NCI-H1436 treated with DMSO at 0.1 percent for 48 hours (cell line): ENCODE measurements at places on chromosomes 7 and 10.

GRCh38 chr10:102230861-102231356 is 4.8 kb downstream of the ELOVL3 start:
- DNase-seq: no peak

- no peak for DNase-seq
Measured at GRCh38 chr10:123140164-123140982, 4.6 kb downstream of the HMX3 start.

GRCh38 chr7:90033850-90034249 is 120.4 kb upstream of the STEAP1 start:
- DNase-seq: no peak

GRCh38 chr10:118569241-118569881 is 26.1 kb downstream of the PRLHR start:
- DNase-seq: no peak

DNA sequence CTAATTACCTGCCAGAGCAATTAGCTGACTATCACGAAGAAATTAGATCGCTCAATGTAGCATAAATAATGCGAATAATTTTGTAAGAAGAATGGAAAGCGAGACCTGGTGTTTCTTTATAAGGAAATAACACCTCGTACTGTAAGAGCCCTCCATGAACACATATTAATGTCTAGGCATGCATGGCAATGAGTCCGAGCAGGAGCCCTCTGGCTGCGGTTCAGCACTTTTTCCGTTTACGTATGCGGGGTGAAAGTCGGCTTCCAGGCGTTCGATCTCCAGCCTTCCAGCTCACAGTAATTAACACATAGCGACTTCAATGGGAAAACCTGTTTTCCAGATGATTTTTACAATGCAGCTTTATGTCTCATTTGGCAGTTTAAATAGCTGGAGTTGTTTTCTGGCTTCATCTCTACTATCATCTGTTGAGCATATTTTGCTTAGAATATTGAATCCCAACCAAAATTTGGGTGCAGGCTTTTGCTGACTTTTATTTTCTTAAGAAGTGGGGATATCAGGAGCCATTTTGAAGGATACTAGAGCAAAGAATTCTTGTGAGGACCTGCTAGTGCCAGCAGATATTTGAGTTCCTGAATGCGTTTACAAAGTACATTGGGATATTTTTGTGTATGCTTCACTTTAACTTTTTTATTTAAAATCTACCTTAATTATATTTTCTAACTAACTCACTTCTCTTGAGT is 7.2 kb upstream of the SP8 start:
- DNase-seq: peak; percentile 18

GRCh38 chr7:127901895-127902703 is 129.1 kb downstream of the LRRC4 start:
- DNase-seq: no peak

GRCh38 chr7:151232091-151232916 is at the start of gene CHPF2:
TSS of gene CHPF2 (plus strand) at chr7:151232483. CDS start at chr7:151234012, 1,529 bp downstream.
- no peak for DNase-seq

- no peak for DNase-seq
Measured at GRCh38 chr10:36057180-36057579, 415.1 kb upstream of the FZD8 start.

DNA sequence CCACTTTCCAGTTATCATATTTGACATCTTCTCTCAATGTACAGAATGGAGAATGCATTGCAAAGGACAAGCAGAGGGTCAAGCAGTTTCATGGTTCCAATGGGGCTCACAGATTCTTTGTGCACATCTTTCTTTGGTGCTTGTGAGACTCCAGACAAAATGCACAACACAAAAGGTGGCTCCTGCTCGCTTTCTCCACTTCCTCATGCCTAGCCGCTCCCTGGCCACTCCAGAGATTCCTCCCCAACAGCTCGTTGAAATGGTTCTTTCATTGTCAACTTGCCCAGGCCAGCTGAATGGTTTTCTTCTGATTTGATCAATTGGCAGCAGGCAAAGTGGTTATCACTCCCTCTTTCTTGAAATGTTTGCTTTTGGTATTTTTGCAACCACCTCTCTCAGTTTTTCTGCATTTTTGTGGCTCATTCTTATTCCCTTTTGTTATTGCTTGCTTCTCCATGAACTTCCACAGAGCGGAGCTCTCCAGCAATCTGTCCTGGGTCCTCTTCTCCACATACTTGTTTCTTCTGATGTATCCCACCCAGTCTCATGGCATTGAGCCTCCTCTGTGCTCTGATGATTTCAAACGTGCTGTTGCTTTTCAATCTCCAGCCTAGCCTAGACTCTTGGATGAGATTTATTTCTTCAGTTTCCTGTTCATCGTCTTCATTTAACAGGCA is 507.8 kb upstream of the MKI67 start:
- DNase-seq: no peak

GRCh38 chr7:112701456-112701855 is 88.7 kb downstream of the TMEM168 start:
- no peak for DNase-seq

- DNase-seq: no peak
Measured at GRCh38 chr7:95908499-95908898, 136.1 kb downstream of the DYNC1I1 start.

DNA sequence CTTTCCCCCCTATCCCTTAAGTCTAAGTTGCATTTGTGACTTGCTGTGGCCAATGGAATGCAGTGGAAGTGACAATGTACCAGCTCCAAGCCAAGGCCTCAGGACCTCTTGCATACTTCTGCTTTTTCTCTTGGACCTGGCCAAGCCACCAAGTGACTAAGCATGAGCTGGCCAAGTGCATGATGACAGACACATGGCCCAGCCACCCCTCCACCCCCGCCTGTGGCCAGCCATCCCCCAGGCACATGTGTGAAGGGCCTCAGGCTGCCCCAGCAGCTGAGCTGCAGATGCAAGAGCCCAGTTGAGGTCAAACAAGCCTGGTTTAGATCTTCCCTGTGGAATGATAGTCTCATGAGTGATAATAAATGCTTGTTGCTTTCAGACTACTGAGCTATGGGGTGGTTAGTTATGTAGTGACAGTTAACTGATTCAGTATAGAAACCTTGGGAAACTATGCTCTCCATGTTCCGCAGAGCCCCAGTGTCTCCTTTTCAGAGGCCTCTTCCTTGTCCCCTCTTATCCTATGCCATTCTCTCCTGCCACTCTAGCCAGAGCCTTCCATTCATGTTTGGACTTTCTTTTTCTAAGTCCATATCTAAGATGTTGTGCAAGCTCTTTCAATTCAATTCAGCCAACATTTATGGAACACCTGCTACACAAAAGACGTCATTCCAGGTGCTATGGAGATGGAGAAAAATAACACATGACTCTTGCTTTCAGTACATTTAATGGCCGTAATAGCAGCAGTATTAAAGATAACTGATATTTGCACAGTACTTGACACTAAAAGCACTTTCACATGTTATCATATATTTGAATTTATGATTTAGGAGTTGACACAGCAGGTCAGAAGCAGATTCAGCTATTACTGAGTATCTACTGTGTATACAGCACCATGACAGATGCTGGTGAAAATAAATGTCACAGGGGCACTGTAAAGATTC is 55.5 kb upstream of the LOXL4 start:
- peak; percentile 95 for DNase-seq

DNA sequence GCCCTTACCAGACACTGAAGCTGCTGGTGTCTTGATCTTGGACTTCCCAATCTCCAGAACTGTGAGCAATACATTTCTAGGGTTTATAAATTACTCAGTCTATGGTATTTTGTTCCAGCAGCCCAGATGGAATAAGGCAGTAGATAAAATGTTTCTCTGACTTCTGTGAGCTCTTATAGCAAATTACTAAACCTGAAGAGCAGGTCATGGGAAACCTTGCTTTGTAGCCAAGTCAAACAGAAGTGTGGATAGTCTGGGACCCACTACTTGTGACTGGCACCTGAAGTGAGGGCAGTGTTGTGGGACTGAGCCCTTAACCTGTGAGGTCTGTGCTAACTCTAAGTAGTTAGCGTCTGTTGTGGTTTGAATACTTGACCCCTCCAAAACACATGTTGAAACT is 4.6 kb upstream of the TBRG4 start:
- DNase-seq: no peak

GRCh38 chr10:93482145-93482834 is at the start of gene MYOF:
TSS of gene MYOF (minus strand) at chr10:93482334. CDS start at chr10:93482194, 140 bp downstream.
- DNase-seq: no peak

- no peak for DNase-seq
Measured at GRCh38 chr7:1331561-1332467, 99.1 kb downstream of the UNCX start.

GRCh38 chr7:140992422-140992821 is 22.3 kb downstream of the MRPS33 start:
- DNase-seq: no peak

DNA sequence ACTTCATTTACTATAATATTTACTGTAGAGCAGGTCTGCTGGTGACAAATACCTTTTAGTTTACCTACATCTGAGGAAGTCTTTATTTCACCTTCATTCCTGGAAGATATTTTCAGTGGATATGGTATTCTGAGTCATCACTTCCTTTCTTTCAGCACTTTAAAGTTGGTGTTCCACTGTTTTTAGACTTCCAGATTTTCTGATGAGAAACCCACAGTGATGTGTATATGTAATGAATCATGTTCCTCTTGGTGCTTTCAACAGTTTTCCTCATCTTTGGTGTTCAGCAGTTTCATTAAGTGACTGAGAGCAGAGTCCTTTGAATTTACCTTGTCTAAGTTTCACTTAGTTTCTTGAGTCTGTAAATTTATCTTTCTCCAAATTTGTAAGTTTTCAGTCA is 36.4 kb downstream of the COPG2 start:
- DNase-seq: no peak
